NCI-H1048 (cell line): ENCODE measurements at places on chromosomes 12 and 14.

- DNase-seq, result no peak
Observed at GRCh38 chr14:98444077-98444476, 827.9 kb downstream of the BCL11B start.

DNA sequence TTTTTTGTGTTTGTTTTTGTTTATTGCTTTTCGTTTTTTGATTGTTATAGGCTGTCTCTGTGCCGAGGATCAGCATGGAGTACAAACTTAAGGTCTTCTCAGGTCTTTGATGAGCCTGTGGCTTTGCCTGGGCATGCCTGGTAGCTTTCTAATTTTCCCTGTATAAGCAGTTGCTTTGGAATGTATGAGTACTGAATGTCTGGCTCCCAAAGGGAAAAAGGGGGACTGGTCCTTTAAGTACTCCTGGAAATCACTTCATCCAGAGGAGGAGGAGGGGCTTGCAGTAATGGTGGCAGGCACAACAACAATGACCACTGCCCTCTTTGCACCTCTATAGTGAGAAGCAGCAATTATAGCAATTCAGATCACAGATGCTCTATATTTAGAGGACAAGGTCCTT is 67.6 kb upstream of the TTC7B start:
- no peak for DNase-seq

GRCh38 chr12:12723681-12724420 is 6.7 kb downstream of the CDKN1B start:
- no peak for DNase-seq

- DNase-seq, result no peak
Observed at GRCh38 chr14:68376067-68376779, 416.6 kb downstream of the ZFP36L1 start.

GRCh38 chr12:4685317-4685716 is 34.9 kb upstream of the GALNT8 start:
- no peak for DNase-seq

- no peak for DNase-seq
Observed at GRCh38 chr12:1918081-1918883, at the start of gene CACNA2D4. CACNA2D4 (minus strand) TSS chr12:1918652; CDS start chr12:1918473, 179 bp downstream.

DNA sequence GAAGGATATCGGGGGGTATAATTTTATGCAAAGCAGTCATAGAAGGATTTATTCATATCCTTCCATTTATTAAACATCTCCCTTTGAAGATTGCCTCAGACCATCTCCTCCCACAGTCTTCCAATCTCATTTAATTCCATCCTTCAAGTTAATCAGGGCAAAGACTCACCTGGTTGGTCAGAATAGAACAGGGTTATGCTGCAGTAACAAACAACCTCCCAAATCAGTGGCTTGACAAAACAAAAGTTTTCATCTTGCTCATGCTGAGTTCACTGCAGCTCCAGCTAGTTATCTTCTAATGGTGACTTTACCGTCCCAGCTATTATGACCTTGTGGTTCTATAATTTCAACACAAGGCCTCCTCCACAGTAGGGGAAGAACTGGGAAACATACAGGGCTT is 48.8 kb upstream of the MTERF2 start:
- DNase-seq, result no peak

- DNase-seq, result no peak
Observed at GRCh38 chr12:106020736-106021135, 118.0 kb downstream of the NUAK1 start.

DNA sequence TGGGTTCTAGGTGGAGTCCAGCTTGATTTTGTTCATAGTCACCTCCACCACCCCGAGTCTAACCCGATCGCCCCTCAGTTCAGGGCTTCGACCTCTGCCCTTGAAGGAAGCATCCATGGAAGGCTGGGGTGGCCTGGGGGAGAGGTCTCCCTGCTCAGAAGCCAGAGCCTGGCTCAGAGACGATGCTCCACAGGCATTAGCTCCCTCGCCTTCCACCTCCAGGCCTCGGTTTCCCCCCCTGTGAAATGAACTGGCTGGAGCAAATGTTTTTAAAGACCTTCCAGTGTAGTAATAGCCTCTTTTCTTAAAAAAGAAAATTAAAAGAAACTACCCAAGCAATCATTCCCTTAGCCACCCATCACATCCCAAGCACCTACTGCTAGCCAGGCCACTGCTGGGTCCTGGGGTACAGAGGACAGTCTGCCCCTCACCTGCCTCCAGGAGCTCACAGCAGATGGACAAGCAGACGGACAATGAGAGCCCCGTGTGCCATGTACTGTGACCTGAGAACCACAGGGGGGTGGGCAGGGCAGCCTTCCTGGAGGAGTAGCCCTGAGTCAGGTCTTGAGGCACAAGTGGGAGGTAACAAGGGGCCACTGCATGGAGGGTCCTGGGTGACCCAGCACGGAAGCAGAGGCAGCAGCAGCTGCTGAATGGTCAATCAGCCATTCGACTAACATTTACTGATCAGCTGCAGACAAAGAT is 42.3 kb upstream of the EML1 start:
- no peak for DNase-seq

DNA sequence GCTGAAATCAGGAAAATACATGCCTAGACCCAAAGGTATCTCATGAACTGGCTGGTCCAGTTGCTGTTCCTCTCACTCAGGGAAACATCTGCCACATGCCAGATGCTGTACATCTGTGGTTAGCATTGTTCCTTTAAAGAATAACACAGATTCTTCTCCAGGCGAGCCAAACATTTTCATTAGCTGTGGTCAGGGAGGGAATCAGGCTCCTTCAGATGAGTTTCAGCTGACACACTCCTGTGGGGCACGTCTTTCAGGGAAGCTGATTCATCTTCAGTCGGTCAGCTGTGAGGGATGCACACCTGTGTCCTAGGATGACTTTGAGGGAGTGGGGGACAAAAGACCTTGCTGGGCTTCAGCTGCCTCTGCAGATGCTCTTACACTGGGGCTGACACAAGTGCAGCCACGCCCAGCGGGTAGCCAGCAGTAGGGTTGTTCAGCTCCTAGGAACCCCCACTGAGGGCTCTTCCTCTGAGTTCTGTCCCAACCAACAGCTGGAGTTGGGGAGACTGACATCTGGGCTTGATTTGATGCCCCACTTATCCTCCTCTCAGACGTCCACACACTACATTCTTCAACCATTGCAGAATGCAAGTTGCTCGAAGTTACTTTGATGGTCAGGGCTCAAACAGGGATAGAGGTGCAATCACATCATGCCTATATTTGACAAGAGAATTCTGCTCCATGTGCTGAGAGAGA is 155.0 kb downstream of the NUAK1 start:
- DNase-seq, result no peak

DNA sequence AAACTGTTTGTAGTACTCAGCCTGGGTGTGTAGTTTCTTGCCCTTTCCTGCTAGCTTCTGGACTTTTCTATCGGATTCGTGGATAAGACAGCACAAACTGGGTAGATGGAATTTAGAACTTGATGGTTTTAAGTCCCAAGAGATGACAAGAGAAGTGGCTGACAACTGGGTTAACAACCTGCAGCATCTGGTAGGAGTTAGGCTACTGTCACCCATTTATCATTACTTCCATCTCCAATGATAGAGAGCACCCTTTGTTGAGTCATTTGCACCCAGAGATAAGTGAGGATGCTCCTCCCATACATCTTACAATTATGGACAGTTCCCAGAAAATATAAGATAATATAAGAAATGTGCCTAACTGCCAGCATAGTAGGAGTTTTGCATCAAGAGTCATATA is 50.2 kb upstream of the FLRT2 start:
- DNase-seq, result no peak

GRCh38 chr14:61705017-61705416 is 9.7 kb downstream of the HIF1A start:
- DNase-seq, result no peak

DNA sequence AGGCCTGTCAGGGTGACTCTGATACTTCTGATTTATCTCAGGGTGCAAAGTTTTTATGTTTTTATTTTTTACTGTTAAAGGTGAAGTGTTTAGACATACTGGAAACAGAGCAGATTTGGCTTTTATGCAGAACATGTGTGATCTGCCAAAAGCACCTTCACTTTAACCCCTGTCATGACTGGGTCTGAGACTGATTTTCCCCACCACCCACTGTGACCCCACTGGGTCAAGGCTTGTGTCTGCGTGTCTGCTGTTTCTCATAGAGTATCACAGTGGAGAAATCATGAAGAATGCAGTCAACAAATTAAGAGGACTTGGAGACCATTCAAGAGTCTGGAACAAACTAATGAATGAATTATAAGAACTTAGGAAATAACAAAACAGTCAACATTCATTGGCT is 131.2 kb downstream of the SPTSSA start:
- DNase-seq, result no peak

- DNase-seq, result no peak
Observed at GRCh38 chr12:9760120-9760519, 581 bp downstream of the CD69 start.

GRCh38 chr12:92719674-92720073 is 16.9 kb downstream of the PLEKHG7 start:
- DNase-seq, result no peak
